ENCODE measurements at places on chromosomes 7 and 10.

DNA sequence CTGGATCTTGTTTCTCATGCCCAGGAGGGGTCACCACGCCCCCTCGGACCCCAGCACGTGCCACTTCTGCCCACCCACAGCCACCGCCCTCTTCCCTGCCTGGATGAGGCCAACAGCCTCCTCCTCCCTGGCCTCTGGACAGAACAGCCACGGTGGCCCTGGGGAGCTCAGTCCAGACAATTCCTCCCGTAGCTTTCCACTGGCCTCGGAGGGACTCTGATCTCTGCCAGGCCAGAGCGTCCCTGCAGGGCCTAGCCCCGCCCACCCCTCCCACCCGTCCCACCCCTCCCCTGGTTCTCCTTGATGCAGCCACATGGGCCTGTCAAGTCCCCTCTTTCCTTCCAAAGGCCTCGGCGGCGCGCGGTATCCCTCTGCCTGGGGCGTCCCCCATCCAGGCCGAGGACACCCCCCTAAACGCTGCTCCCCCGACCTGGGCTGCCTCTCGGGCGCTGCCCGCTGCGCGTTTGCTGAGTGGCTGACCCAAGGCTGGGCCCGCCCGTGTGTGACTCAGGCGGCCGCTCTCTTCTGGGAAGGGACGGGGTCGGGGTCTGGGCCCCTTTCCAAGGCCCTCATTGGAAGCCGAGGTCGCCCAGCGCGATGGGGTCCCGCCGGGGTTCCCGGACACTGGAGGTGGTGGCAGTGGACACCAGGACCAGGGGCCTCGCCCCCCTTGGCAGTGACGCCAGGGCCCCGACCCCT is 557 bp downstream of the TMEM120A start:
- DNase-seq: no peak

DNA sequence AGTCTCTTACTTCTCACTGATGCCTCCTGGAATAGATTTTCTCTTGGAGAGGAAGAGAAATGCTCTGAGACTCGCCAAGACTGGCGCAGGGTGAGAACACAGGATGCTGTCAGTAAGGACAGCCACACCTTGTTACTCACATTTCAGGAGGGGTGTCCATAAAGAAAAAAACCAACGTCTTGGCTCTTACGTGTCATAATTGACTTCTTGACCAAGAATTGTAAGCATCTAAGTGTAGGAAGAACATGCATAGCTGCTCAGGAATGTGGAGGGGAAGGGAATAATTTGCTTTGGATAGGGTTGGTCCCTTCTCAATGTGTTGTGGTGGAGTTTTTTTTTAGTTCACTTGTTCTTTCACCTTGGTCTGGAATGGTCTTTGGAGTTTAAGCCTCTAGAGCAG is 43.8 kb upstream of the ZNF438 start:
- DNase-seq: no peak

- no peak for DNase-seq
These were observed 33.3 kb downstream of the ITPRIP start for GRCh38 chr10:104304927-104305326.

DNA sequence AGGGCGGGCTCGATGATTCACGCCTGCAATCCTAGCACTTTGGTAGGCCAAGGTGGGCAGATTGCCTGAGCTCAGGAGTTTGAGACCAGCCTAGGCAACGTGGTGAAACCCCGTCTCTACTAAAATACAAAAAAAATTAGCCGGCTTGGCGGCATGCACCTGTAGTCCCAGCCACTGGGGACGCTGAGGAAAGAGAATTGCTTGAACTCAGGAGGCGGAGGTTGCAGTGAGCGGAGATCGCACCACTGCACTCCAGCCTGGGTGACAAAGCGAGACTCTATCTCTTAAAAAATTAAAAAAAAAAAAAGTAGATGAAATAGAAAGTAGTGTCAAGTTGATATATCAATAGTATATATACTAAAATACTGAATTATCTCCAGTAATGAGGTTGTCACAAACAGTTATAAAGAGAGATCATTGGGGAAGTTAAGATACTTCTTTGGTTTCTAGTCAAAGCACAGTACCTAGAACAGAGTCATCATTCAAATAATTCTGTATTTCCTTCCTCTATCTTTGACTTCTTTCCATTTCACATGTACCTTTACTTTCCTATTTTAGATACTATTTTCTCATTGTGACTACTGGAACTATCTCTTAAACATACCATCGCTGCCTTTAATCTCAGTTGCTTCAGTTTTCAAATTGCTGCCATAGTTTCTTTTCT is 491.7 kb downstream of the GRM8 start:
- no peak for DNase-seq

DNA sequence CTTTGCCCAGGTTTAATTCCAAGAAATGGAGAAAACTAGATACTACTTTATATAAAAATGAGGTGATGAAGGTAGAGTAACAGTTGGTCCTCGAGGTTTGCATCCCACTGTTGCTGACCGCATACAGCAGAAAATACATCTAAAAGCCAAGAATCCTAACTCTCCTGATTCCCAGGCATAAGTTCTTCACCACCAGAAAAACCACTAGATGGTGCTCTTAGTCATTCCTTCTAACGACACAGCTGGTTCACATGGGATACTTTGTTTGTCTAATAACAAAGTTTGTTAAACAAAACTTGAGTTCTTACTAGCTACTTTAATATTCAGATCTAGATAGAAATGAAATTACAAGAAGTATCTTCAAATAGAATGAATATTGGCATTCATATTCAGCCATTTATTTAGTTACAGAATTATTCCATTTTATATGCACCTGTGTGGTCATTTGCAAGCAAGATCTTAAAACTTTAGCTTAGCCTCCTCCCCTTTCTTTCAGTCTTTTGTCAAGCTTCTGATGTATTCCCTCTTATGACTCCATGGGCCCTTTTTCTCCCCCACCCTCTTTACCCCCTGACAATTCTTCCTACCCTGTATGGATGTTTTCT is 54.1 kb upstream of the CYP26C1 start:
- no peak for DNase-seq

GRCh38 chr10:91901784-91902677 is 7.3 kb downstream of the FGFBP3 start:
- DNase-seq: no peak

Data from activated CD4-positive, alpha-beta T cell treated with anti-CD3 and anti-CD28 coated beads for 24 hours (primary cell).